Activated CD4-positive, alpha-beta T cell treated with anti-CD3 and anti-CD28 coated beads for 4 hours (primary cell): ENCODE measurements at places on chromosomes 2 and 18.

- DNase-seq: no peak
These were observed 237.9 kb downstream of the CCDC102B start for GRCh38 chr18:69035756-69036155.

DNA sequence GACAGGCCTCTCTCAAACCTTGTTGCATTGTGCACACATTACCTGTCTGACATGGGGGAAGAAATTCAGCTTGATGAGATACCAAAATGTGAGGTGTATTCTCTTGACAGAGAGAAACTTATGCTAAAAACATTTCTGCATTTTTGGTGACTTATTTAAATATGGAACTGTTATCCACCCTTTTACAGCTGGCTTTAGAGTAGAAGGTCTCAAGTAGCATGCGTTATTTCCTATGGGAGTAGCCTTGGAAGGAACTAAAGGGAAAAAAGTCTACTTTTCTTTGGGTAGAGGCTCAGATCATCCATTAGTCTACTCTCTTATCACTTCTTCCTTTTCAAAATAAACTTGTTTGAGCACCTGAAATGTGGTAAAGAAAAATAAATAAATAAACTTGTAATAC lies 56.5 kb upstream of the TWSG1 start:
- no peak for DNase-seq

- no peak for DNase-seq
These were observed 20.5 kb upstream of the NYAP2 start for GRCh38 chr2:225378984-225379383.

GRCh38 chr18:46469186-46469915 lies 187.7 kb downstream of the LOXHD1 start:
- no peak for DNase-seq

GRCh38 chr18:59593291-59593717 lies 103.9 kb downstream of the CCBE1 start:
- DNase-seq: no peak

DNA sequence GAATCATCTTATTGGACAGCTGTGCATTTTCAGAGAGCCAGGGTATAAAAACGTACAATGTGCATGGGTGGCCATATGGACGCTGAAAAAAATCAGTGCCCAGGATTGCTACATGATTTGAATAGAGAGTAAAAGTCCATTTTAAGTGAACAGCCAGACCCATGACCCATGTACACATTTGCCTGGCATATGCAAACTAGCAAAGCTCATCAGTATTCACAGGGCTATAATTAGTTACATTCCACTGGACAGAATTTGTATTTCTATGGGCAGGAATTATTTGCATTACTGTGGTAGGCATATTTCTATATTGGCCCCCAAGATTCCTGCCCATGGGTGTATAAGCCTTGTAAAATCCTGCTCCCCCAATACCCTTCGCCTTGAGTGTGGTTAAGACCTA lies 78.8 kb downstream of the PTH2R start:
- DNase-seq: no peak

GRCh38 chr2:70531419-70532086 lies 22.1 kb downstream of the TGFA start:
- DNase-seq: no peak

GRCh38 chr2:72576459-72576858 lies 249.4 kb downstream of the EXOC6B start:
- no peak for DNase-seq

- no peak for DNase-seq
These were observed 17.5 kb downstream of the POLR1A start for GRCh38 chr2:86087936-86088850.

- no peak for DNase-seq
These were observed 62.6 kb downstream of the NFATC1 start for GRCh38 chr18:79458131-79458838.

GRCh38 chr2:113046465-113046864 lies 6.2 kb downstream of the IL36B start:
- DNase-seq: no peak

DNA sequence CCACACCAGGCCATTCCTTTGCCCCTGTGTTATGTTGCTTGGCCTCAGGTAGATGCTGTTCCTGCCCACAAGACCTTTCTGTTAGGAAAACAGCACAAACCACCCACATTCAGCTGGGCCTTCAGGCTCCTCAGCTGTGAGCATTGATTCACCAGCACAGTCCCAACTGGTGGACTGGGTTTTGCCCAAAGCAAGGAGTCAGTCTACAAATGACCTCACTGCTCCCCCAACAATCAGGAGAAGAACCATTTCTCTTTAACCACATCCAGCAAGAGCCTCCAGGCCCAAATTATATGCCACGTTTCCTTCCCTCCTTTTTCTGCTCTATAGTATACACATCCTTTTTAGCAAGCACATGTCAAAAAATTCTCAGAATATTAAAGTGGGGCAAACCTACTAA lies 5.2 kb downstream of the TMEM163 start:
- no peak for DNase-seq

DNA sequence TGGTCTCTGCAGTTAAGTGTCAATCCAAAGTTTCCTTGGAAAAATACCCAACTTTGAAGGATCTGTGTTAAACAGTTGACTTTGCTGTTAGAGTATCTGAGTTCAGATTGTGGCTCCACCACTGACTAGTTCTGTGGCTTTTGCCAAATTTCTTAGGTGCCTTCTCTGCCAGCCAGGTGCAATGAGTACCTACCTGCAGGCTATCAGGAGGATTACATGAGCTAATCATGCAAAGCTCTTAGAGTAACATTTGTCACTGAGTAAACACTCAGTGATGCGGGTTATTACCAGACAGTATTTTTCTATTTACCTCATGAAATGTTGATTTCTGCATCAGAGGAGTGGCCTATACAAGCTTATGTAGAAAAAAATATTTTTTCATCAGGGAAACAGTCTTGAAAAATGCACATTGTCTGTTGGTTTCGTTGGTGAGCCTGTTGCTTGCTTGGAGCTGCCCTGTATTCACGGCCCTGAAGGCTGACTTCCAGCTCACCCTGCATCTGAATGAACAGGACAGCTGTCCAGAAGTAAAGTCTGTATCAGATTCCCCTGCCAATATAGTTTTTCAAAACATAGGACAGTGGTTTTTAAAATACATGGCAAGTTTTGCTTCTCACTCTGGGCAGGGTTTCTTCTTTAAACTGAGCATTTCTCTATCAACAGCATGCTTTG lies 235.1 kb downstream of the CDCA7 start:
- DNase-seq: no peak

GRCh38 chr2:235183786-235184185 lies 232.0 kb downstream of the SH3BP4 start:
- no peak for DNase-seq

- DNase-seq: no peak
These were observed 25.5 kb downstream of the ZNF521 start for GRCh38 chr18:25326361-25326952.

GRCh38 chr2:180180511-180180910 lies 173.4 kb upstream of the CWC22 start:
- DNase-seq: no peak

DNA sequence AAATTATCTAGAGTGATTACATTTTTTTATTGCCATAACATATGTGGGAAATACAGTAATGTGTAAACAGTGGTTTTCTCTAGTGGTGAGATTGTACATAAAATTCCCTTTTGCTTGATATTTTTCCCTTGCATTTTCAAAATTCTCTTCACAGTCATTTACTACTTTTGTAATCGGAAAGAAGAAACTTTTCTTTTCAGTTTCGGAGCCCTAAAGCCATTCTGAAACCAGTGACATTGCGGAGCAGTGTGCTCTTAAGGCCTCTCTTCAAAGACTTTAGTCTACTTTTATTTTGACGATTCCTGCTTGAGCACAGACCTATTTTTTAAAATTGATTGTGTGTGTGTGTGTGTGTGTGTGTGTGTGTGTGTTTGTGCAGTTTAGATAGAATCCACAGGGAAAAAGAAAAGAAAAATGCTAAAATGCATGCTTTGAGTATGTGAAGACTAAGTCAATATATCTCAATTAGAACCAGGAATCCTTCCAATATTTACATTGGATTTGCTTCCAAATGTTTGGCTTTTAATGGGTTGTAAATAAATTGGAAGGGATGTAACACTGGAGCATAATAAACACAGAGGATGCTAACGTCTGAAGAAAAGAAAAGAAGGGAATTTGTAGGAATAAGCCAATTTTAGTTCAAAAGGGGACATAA lies 357.4 kb downstream of the RND3 start:
- no peak for DNase-seq

DNA sequence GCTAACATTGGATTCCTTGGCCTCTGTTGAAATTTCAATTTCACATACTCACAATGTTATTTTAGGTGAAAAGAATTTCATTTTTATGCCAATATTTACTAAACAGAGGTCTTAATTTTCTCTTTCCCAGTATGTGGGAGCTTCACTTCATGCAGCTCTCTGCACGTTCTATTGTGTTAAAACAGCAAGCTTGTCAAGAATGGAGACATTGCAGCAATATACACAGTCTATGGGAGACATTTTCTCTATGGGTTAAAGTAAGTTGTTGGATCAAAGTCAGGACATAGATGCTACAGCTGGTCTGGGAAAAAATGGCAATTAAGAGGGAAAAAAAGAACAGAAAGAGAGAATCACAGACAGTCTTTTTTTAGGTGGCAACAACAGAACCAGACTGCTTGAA lies 70.4 kb upstream of the ARHGAP15 start:
- no peak for DNase-seq

DNA sequence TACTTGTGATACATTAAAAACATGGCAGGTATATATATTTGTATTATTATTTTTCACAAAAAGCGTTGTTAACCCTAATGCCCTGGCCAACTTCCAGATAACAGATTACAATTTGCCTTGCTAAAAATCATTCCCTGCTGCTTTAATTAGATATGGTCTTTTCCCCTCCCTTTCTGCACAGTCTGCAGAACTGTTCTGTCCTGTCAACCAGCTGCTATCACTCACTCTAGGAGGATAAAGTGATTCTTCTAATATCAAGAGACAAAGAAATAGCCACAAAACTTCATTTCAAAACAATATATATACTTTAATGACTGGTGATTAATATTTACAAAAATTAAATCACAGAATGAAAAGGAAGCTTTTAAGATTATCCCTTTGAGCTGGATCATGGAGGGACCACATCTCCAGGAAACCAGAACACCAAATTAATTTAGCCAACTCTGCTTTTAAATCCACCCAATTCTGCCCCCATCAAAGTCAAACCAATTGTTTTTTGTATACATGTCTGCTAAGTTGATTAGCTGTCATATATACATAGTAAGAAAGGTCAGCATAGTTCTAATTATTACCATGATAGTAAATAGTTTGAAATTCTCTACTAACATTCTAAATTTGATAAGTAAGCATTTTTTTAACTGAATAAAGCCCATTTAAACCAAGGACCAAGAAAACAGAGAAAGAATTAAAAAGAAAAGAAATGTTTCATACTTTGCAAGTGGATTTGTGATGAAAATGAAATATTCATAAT lies 55.7 kb downstream of the RND3 start:
- DNase-seq: no peak

GRCh38 chr2:20744366-20745335 lies 77.7 kb downstream of the GDF7 start:
- DNase-seq: no peak

GRCh38 chr18:21309248-21309647 lies 67.2 kb downstream of the GREB1L start:
- no peak for DNase-seq

- DNase-seq: no peak
These were observed 75.2 kb downstream of the SOWAHC start for GRCh38 chr2:109689182-109689930.

- no peak for DNase-seq
These were observed 96.8 kb upstream of the THUMPD2 start for GRCh38 chr2:39875914-39876267.

DNA sequence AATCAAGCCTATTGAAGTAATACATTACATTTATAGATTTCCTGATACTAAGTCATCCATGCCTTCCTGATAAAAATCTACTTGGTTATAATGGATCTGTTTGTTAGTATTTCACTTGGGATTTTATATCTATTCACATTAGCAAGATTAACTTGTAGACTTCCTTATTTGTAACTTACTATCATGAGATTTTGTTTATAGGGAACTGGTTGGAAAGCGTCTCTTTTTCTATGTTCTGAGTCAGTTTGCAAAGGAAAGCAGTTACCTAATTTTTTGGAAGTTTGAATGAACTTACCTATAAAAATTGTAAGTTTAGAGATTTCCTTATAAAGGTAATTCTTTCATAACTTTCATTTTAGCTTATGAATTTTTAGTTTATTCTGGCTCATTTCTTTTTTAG lies 141.4 kb downstream of the SMAD7 start:
- DNase-seq: no peak

- no peak for DNase-seq
These were observed 186.2 kb downstream of the CYP26B1 start for GRCh38 chr2:71961289-71962027.

GRCh38 chr18:9260388-9261380 lies 73.9 kb upstream of the TWSG1 start:
- no peak for DNase-seq

DNA sequence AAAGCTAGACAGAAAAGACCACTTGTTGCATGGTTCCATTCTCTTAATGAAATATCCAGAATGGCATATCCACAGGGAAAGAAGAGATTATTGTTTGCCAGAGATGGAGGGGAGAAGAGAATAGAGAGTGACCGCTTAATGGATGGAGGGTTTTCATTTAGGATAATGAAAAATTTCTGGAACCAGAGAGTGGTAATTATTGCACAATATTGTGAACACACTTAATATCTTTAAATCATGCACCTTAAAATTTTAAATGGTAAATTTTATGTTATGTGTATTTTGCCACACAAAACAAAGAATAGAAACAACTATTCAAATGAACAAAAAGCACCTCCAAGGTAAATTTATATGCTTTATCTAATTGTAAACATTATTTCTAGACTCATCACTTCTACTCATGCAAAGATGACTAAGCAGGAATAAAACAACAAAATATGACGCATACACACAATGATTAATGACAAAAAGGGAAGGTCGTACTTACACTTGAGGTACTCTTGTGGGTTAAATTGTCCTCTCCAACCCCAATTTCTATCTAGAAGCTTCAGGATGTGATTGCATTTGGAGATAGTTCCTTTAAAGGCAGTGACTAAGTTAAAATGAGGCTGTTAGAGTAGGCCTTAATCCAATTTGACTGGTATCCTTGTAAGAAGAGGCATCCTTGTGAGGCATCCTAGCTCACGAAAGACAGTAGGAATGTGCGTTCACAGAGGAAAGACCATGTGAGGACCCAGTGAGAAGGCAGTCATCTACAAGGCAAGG lies 18.7 kb upstream of the DHRS9 start:
- DNase-seq: no peak
